Stomach (tissue), 19 donors: ENCODE measurements at places on chromosomes 5 and 9. TPM values are rescaled to one million over a fixed set of nuclear protein-coding genes. Genes with fewer than 3 reads are reported as not detected.

RPL7A gene
- 4,243 TPM for polyA plus RNA-seq

- peak; percentile 85 for DNase-seq
Observed at GRCh38 chr9:84170521-84171141, 169.9 kb downstream of the SLC28A3 start.

RPP25L gene
- 37.9 TPM for polyA plus RNA-seq

RASEF gene
- polyA plus RNA-seq: 7.0 TPM

DNA sequence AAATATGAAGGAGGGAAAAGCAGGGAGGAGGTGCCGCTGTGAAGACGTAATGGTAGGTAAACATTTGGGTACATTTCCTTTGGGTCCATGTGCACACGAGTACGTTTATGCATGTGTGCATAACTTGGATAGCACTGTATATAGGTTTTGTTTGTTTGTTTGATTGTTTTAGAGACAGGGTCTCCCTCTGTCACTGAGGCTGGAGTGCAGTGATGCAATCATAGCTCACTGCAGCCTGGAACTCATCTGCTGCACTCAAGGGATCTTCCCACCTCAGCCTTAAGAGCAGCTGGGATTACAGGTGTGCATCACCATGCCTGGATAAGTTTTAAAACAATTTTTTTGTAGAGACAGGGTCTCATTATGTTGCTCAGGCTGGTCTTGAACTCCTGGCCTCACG, 94.0 kb downstream of the THBS4 start:
- no peak for DNase-seq

PCDHB3 gene
- 0.31 TPM for polyA plus RNA-seq

DNA sequence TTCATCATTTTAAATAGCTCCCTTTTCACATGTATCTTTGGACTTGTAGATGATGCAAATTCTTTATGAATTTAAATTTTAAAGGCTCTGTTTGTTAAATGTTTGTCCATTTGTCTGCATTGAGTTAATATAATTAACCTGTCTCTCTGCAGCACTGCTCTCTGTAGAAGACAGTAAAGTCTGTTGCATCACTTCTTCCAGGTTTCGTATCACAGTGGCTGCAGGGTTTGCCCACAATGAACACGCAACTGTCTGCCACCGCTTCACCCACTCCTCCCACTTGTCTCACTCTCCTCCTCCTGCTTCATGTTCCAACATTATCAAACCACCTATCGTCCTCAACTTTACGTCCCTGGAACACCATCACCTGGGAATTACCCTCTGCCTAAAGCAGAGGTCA, 231.3 kb upstream of the SLC30A5 start:
- no peak for DNase-seq

PCDHGA10 gene
- polyA plus RNA-seq: 0.15 TPM

UBE2B gene
- 80.0 TPM for polyA plus RNA-seq

PCDHA9 gene
- polyA plus RNA-seq: 0.03 TPM

- no peak for DNase-seq
Observed at GRCh38 chr9:71703172-71703872, 65.0 kb downstream of the CEMIP2 start.

- DNase-seq: no peak
Observed at GRCh38 chr5:146944019-146944418, 65.5 kb upstream of the PPP2R2B start.

ATP6V1G1 gene
- polyA plus RNA-seq: 137 TPM

DNA sequence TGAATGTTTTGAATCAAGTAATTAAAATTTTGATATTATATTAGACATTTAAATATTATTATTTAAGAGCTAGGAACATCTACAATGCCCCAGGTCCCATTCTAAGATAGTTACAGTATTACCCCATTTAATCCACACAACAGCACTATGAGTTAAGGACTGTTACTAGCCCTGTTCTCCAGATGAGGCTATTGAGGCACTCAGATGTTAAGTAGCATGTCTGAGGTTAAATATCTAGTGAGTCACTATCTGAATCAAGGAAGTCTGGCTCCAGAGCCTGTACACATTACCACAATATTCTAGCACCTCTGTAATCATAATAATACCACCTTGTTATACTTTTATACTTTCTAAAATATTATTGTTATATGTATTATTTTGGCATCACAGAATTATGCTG, 304.6 kb downstream of the PDE4D start:
- DNase-seq: no peak

DNA sequence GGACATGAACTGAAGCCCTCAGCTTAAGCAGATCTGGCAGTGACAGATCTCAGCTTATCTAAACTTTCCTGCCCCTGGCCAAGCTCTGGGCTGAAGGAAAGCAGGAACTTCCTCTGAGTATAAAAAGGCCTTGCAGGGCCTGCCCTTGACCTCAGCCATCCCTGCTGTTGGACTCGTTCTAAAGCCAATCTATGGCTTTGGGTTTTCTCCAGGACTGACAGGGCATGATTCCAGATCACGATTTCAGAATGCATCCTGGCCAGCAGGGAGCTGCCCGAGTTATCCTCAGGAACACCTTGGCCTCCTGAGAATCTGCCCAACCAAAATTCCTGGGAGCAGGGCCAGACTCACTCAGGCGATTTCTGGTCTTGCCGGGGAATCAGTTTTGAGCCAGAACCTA, 502.7 kb downstream of the TLE4 start:
- DNase-seq: peak; percentile 26

DNA sequence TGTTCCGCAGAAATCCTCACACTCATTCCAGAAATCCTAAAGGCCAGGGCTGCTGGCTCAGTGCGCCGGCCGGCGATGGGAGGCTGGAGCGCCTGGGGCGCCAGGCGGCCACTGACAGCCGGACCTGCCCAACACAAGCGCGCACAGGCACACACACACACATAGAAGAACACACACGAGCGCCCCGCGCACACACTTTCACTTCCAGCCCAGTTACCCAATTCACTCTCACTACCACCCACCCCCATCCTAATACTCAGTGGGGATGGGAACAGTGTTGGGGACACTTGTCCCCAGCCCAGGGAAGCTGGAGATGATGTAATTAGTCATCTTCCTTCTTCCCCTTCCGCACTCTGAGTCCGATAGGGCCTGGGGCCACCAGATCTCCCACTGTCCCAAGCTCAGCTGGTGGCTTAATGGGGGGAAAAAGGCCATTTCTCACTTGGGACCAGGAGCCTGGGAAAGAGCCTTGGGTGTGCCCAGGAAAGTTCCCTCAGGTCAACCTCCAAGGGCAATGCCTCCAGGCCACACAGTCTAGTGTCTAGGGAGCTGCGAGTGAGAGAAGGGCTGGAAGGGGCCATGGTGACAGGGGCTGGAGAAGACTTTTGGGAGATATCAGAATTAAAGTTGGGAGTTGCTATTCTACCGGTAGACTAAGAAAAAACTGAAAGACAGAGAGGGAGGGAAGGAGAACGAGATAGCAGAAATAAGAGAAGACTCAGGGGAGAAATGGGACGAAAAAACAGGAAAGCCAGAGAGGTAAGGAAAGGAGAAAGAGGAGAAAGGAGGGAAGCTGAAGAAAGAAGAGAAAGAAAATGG, 1.7 kb downstream of the EBF1 start:
- no peak for DNase-seq

GRCh38 chr9:104820336-104820735, 56.4 kb downstream of the NIPSNAP3B start:
- no peak for DNase-seq

- no peak for DNase-seq
Observed at GRCh38 chr5:109917966-109918365, 228.2 kb downstream of the MAN2A1 start.

LECT2 gene
- polyA plus RNA-seq: not detected

CTXN3 gene
- not detected for polyA plus RNA-seq

GRCh38 chr5:139472386-139473030, 1.7 kb downstream of the SMIM33 start:
- no peak for DNase-seq

DNA sequence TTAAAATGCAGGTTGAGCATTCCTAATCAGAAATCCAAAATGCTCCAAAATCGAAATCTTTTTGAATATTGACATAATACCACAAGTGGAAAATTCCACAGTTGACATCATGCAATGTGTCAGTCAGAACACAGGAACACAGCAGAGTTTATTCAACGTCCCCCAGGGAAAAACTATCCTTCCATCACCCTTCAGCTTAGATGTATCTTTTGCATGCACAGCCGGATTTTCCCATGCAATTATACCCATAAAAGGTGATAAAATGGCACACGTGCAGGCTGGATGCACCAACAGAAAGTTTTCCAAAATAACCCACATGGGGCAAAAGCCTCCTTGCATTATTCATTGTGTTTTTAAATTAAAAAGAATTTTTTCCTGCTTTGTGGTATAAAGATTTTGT, 71.2 kb downstream of the RAB24 start:
- no peak for DNase-seq
